HepG2 (cell line): ENCODE measurements at places on chromosomes 12 and 14. TPM values are rescaled to one million over a fixed set of nuclear protein-coding genes. Genes with fewer than 3 reads are reported as not detected.

DNA sequence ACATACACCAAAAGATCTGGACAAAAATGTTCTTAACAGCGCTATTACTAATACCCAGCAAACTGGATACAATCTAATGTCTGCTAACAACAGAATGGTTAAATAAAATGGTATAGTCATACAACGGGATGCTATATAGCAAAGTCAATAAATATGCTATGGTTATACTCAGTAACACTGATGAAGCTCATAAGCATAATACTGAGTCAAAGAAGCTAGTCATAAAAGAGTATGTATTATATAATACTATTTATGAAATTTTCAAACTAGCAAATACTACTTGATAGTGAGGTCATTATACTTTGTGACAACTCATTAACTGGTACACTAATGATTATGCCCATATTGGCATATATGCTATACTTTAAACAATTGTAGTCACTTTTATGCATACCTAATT, 7.4 kb downstream of the ABCD2 start:
- no peaks in the 10 kb centered on the region for H3K4me1 ChIP-seq
- DNase-seq = no peak
- no peaks in the 10 kb centered on the region for H3K36me3 ChIP-seq
- H3K27ac ChIP-seq = no peak overlapping the region
- no peak overlapping the region for H3K4me3 ChIP-seq
- H3K27me3 ChIP-seq = no peaks in the 10 kb centered on the region; the same call in 1 of the 2 replicates

PRPF40B gene
- 7.8 and 9.5 TPM in 2 replicates for polyA plus RNA-seq

DNA sequence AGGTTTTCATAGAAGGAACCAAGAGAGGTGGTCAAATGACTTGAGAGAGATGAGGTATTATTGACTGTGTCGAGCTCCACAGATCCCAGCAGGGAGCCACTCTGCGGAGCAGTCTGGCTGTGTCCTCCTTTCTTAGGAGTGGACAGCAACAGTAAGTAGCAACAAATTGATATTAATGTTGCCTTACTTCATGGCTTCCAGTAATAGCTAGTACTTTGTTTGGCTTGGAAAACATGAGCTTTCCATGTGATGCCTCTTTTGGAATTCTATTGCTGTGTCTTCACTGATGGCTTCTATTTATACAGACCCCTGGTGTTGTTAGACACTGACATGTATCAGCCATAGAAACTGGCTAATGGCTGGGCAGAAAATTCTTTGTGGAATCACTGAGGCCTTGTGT, 531.2 kb upstream of the CCDC196 start:
- H3K27ac ChIP-seq = no peak overlapping the region
- H3K4me3 ChIP-seq = no peak overlapping the region
- H3K36me3 ChIP-seq = no peaks in the 10 kb centered on the region
- H3K4me1 ChIP-seq = no peaks in the 10 kb centered on the region
- no peaks in the 10 kb centered on the region for H3K27me3 ChIP-seq

DNA sequence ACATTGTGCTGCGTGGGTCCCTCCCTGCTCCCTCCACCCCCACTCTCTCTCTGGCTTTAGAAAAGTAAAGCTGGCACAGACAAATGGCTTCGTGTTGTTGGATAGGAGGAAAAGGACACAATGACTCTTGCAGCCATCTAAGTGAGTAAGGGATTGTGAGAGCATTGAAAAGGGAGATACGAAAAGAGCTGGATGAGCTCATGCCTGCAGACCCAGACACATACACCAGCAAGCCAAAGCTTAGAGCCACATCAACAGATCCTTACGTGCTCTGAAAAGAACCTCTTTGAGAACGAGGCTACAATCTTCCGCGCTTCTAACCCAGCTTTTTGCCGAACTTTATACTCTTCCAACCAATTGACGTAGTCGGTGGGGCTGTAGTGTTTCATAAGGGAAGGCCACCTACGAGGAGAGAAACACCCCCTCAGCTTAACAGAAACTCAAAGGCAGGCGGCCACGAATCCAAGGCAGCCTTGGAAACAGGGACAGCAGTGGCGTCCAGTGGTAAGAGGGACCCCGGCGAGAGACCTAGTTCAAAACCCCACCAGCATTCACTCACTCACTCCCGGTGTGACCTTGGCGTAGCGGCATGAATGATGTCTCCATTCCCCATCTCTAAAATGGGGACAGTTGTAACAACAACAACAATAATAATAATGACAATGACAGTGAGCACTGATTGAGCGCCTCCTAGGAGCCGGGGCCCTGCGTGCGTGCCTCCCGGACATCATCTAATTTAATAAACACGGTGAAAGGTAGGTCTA, 1.1 kb downstream of the FBXO21 start:
- H3K36me3 ChIP-seq = no peaks in the 10 kb centered on the region; the same call in 1 of the 2 replicates
- H3K4me3 ChIP-seq = peak overlapping the region; percentile 100
- DNase-seq = no peak
- peak overlapping the region; percentile 70 for H3K27ac ChIP-seq
- H3K4me1 ChIP-seq = peaks cover 37% of the 10 kb centered on the region

- no peaks in the 10 kb centered on the region for H3K27me3 ChIP-seq
- peaks cover 11% of the 10 kb centered on the region; the same call in 2 of the 3 replicates for H3K36me3 ChIP-seq
- DNase-seq = no peak
- H3K4me3 ChIP-seq = no peak overlapping the region
- peaks cover 52% of the 10 kb centered on the region for H3K4me1 ChIP-seq
- H3K27ac ChIP-seq = no peak overlapping the region
Observed at GRCh38 chr12:128820723-128821432, 2.9 kb downstream of the SLC15A4 start.

DNA sequence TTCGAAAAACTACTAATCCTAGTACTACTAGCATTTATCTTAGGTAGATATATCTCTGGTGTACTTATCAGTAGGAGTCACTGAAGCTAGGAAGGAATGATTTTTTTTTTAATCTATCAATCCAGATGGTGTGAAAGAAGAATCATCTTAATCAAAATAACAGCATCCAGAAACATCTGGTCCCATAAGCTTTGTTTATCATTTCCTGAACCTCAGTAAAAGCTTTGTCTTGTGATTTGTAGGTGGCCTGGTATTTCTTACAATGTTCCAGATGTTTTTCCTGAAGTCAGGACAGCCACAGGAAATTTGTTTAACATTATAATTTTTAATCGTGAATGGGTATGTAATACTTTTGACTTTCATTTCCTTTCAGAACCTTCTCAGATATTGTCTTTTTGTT, 28.0 kb upstream of the LUM start:
- no peak overlapping the region for H3K4me3 ChIP-seq
- H3K27ac ChIP-seq = no peak overlapping the region
- no peaks in the 10 kb centered on the region for H3K4me1 ChIP-seq
- no peak for DNase-seq
- H3K36me3 ChIP-seq = no peaks in the 10 kb centered on the region
